ENCODE measurements at places on chromosomes 7 and 10. TPM values are rescaled to one million over a fixed set of nuclear protein-coding genes. Genes with fewer than 3 reads are reported as not detected.

DNA sequence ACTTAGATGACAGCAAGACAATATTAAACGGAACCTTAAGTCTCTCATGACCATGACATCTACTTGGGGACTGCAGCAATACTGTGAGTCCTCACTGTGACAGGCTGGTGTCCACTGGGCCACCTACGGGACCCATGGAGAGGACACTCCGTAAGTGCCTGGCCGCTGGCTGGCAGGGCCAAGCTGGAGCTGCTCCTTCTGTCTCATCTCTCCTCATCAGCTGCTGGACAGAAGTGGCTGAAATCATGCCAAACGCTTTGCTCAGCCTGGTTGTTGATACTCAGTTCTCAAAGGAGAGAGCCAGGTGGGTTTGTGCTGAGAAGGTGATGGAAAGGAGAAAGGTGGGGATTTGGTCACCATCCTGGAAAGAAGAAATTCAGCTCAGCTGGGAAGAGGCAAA lies 33.3 kb downstream of the AFAP1L2 start:
- no peak overlapping the region for H3K4me3 ChIP-seq
- no peaks in the 10 kb centered on the region for H3K36me3 ChIP-seq
- no peak for DNase-seq
- no peaks in the 10 kb centered on the region for H3K27me3 ChIP-seq

DNA sequence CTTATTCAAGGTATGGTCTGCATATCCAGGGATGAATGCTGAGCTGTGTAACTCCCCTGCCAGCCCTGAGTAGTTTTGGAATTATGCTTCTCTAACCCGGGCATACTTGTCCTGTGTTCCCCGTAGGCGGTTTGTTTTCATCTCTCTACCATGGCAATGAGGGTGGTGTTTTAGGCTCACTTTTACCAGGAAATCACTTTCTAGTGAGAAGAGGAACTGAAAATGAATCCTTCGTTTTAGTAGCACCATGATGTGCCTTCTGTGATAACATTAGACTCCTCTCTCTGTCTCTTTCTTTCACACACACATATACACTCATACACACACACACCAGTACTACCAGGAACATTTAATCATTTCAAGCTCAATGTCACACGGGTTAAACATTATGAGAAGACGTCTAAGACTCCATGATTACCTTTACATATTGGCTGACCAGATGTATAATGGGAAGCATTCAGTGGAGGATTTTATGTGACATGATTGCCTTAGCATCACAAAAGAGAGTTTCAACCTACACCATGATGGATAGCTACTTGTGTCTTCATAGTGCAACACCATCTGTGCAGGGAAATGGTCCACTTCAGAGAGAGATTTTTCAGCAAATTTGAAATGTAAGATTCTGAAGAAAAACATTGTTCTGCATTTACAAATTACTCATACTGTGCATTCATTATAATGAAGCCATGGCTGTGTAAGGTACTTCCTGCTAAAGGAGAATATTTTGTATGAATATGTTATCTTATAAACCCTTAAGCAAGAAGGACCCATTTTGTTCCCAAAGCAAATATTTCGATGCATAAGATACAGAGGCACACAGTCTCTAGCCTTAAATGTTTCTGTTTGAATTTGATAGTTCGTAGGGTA lies 31.0 kb upstream of the PFKP start:
- no peaks in the 10 kb centered on the region for H3K36me3 ChIP-seq
- no peak overlapping the region for H3K27ac ChIP-seq
- no peaks in the 10 kb centered on the region for H3K4me1 ChIP-seq
- no peak for DNase-seq
- no peak overlapping the region for H3K4me3 ChIP-seq

NPSR1 gene
- not detected for total RNA-seq

SH2D4B gene
- total RNA-seq, result not detected

- no peaks in the 10 kb centered on the region for H3K27me3 ChIP-seq
- H3K4me1 ChIP-seq, result no peaks in the 10 kb centered on the region
- no peak overlapping the region for H3K4me3 ChIP-seq
- no peak for DNase-seq
- no peak overlapping the region for H3K27ac ChIP-seq
These were observed 1.7 kb upstream of the MRLN start for GRCh38 chr10:59754951-59755350.

ELN gene
- 131 TPM for total RNA-seq

GRCh38 chr7:87600130-87601124 lies at the start of gene ABCB1:
Gene ABCB1, minus strand, starts transcription at chr7:87600884. Its CDS starts 700 bp downstream, at chr7:87600184.
- DNase-seq, result peak; percentile 69
- H3K27ac ChIP-seq, result no peak within 1 kb of the TSS
- H3K36me3 ChIP-seq, result no peaks in the 10 kb centered on the region
- H3K4me3 ChIP-seq, result no peak within 1 kb of the TSS
- H3K4me1 ChIP-seq, result peaks cover 14% of the 10 kb centered on the region
